CD4-positive, alpha-beta T cell treated with Interleukin-1 beta for 1 hour (primary cell): ENCODE measurements at places on chromosomes 3 and 15.

DNA sequence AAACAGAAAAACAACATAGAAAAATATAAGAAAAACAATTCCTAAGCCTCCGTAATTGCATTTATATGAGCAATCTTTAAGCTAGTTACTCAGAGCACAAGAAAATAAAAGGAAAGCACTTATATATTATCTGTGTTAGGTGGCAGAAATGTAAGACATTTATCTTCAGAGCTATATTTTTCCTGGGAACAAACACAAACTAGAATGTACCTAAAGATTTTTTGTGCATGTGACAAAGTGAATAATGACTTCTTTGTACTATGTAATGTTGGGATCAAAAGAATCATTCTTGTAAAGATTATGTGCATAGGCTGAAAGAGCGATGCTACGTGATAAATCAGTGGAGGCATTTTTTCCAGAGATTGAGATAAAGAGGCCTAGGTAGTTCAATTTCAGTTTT lies 111.3 kb upstream of the GMNC start:
- no peak for DNase-seq

GRCh38 chr15:78974272-78974918 lies 29.5 kb upstream of the CTSH start:
- no peak for DNase-seq

DNA sequence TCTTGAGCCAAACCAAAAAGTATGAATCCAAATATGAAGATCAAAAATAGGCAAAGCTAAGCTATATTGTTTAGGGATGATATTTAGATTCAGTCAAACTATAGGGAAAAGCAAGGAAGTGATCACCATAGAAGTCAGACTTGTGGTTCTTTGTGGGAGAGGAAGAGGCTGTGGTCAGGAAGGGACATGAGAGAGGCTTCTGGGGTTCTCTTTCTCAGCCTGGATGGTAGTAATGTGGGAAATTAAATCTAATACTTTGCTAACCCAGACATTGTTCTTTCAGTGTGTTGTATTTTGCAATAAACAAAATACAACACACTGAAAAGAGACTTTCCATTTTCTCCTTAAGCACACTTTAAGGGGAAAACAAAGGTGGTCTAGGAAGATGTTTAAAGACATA lies 3.1 kb downstream of the CX3CR1 start:
- no peak for DNase-seq

- DNase-seq = no peak
Measured at GRCh38 chr15:54594115-54594514, 602.6 kb downstream of the RSL24D1 start.

- no peak for DNase-seq
Measured at GRCh38 chr15:85541744-85542143, 161.3 kb downstream of the AKAP13 start.

DNA sequence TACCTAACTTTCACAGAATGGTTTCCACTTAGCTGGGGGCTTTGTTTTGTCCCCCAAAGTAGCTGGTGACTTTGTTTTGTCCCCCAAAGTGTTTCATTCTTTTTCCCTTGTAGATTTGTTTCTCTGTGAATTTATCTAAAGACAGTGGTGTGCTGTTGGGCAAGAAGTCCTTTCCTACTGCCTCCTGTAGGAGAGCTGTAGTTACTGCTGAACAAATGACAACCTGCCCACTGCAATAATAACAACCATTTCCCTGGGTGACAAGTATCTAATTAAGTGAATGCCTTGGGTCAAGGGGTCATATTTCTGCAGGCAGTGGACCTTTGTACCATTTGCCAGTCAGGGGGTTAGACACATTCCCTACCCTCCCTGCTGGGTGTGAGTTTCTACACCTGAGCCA lies 125.4 kb upstream of the BFSP2 start:
- DNase-seq = no peak

GRCh38 chr3:155863072-155863784 lies 7.2 kb upstream of the GMPS start:
- DNase-seq = no peak

GRCh38 chr15:68667800-68668625 lies 89.2 kb downstream of the CORO2B start:
- DNase-seq = no peak

GRCh38 chr3:169966951-169967915 lies 626 bp downstream of the SEC62 start:
- DNase-seq = peak; percentile 43

DNA sequence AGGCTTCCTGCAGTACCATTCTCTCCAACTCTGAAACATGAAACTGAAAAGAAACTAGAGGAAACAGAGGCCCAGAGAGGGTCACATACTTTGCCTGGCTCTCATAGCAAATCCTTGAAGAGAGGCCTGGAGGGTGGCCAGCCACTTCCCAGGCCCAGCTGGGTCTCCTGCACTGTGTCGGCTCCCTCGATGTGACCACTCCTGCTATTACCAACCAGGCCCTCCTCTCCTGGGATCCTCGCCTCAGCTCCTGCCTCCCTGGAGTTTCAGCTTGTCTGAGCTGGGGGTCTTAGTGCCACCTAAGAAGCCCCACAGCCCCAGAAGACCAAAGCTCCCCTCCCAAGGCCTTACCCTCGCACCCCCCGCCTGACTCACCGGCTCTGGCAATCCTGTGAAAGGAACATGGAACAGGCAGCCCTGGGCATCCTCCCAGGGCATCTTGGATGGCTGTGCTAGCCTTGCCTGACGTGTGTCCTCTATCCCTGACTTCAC lies 4.6 kb downstream of the LOXL1 start:
- DNase-seq = no peak

DNA sequence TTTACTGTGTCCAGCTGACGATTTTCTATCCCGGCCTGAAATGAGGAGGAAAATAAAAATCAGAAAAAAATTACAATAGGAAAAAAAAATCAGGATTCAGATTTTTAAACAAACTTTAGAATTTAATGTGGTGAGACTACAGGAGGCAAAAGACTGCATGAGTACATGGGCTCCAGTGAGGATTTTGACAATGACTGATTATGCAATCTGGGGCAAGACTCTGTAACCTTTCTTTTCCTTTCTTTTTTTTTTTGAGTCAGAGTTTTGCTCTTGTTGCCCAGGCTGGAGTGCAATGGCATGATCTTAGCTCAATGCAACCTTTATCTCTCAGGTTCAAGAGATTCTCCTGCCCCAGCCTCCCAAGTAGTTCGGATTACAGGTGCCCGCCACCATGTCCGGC lies 29.9 kb downstream of the SPG11 start:
- DNase-seq = no peak

GRCh38 chr15:37219211-37219701 lies 118.9 kb upstream of the MEIS2 start:
- no peak for DNase-seq

DNA sequence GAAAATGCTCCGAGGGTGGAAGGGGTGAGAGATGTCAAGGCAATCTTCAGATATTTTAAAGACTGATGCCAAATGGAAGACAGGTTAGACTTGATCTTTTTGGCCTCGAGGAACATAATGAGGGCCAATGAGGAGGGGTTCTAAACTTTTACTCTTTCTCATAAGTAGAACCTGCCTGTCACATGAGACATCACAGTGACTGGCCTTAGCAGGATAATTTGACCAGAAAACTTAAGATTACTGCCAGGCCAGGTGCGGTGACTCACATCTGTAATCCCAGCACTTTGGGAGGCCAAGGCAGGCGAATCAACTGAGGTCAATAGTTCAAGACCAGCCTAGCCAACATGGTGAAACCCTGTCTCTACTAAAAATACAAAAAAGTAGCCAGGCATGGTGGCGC lies 12.2 kb downstream of the TM4SF4 start:
- no peak for DNase-seq

DNA sequence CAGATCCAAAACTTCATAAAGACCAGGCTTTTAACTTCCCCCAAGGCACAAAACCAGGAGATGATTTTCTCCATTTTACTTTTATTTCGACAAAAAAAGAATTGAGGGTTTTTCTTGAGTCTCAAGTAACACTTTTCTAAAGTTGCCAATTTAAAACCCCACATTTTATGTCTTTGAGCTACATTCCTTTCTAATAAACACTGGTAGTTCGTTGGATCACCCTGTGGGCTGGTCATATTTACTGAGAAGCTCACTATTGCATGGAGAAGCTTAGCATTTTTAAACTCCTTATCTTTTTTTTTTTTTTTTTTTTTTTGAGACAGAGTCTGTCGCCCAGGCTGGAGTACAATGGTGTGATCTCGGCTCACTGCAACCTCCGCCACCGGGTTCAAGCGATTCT lies 255.1 kb upstream of the TPM1 start:
- DNase-seq = no peak

DNA sequence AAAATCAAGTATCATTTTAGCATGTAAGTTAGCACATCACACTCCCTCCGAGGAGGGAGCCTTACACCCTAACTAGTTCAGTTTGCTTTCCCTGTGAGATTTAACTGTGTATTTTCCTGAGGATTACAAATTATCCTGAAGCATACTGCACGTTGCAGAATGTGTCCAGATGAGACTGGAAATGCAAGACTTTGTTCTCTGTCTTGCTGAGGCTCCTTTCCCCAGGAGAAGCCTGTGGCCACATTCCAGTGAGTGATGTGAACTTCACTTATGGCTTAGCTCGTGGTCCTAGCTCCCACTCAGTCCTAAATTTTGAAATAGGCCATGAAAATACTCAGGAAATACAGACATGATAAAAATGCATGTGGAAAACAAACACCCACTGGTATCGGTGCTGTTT lies 23.7 kb downstream of the PDZRN3 start:
- no peak for DNase-seq

GRCh38 chr3:13561376-13561775 lies 12.5 kb downstream of the FBLN2 start:
- no peak for DNase-seq

GRCh38 chr15:83657549-83657948 lies 3.6 kb downstream of the ADAMTSL3 start:
- DNase-seq = no peak

GRCh38 chr15:52093539-52094510 lies 18.8 kb downstream of the BCL2L10 start:
- DNase-seq = no peak

DNA sequence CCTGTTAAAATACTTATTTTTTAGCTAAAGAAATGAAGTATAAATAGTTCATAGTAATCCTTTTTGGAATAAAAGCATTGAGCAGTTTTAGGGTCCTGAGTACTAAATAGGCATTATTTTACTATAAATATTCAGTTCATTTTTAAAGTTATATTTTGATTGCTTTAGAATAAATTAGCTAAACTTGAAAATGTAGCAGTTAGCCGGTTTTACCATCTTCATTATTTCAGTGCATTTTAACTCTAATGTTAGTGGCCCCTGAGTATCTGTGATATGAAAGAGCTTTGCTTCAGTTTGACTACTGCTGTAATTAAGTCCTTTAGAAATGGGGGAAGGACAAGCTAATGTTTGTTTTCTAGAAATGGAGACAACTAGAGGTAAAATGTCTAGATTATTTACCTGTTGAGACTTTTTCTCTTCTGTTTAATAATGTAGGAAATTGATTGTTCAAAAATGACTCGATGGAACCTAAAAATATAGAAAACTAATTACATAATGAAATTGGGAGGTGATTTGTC lies 3.6 kb downstream of the SMC4 start:
- no peak for DNase-seq

GRCh38 chr3:30607032-30607833 lies 832 bp downstream of the TGFBR2 start:
- DNase-seq = peak; percentile 66

DNA sequence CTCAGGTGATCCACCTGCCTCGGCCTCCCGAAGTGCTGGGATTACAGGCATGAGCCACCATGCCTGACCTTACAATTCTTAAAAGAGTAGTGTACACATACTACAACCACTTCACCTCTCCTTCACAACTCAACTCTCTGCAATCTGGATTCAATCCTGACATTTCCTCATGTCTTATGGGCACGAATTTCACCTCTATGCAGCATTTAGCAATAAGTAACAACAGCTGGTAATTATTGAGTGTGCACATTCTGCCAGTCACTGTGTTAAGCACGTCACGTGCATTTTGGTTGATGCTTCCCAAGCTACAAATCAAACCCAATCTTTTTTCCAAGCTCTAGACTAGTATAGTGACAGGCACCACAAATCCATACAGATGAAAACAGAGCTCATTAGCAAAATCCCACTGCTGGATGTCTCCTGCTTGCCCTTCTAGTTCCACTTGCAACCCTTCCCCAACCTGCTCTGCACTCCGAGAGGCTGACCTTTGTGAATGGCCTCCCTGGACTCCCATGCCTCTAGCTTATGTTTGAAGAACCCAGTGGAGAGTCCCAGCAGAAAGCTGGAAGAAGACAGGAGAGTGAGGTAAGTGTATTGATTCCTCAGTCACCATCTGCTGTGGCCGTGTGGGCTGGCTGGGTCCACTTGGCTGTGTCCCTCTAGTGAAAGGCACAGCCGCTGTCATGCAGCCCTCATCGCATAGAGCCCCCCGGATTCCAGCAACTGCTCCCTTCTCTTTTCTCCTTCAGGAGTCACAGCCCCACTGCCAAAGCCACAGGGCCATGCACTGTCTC lies 176.5 kb downstream of the MEX3B start:
- no peak for DNase-seq

DNA sequence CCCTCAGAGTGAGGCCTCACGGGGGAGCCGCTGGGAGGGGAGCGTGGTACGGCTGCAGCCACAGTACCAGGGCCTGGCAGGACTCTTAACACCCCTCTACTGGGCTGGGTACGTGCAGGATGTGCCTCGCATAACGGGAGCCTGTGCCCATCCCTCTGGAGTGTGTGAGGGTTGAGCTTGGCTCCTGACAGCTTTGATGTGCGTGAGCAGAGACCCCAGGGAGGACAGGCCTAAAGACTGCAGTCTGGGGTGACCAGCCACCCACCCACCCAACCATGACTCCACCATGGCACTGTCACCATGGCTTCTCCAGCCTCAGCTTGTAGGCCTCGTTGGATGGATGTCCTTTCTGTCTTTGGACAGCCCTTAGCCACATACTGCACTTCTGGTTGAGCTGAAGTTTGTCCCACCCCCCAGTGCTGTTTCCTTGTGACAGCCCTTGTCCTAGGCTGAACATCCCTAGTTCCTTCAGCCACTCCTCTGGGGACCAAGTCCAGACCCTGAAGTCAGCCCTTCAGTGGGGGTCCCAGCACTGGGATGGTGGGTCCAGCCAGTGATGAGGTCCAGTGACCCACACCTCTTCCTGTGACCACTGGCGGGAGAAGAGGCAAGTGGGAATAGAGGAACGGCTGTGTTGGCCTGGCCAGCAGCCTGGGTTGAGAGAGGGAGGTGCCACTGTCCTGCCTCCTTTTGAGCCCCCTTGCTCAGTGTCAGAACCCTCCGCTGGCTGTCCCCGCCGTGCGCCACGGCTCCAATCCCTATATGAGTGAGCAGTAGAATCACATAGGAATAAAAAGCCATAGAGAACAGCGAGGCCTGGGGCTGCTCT lies 6.1 kb downstream of the GLYCTK start:
- no peak for DNase-seq

GRCh38 chr3:120983841-120984240 lies 75.8 kb downstream of the STXBP5L start:
- DNase-seq = no peak
